ENCODE measurements at places on chromosomes 4 and X. TPM values are rescaled to one million over a fixed set of nuclear protein-coding genes. Genes with fewer than 3 reads are reported as not detected.

The OTOP1 gene
- total RNA-seq: not detected

The ITIH6 gene
- total RNA-seq: not detected

The SLITRK2 gene
- 0.35 TPM for total RNA-seq

The RWDD4 gene
- 15.5 TPM for total RNA-seq

GRCh38 chr4:3680656-3681055 lies 85.5 kb upstream of the ADRA2C start:
- DNase-seq: peak; percentile 58

- no peak for DNase-seq
Measured at GRCh38 chrX:130468395-130468923, 66.7 kb downstream of the RBMX2 start.

DNA sequence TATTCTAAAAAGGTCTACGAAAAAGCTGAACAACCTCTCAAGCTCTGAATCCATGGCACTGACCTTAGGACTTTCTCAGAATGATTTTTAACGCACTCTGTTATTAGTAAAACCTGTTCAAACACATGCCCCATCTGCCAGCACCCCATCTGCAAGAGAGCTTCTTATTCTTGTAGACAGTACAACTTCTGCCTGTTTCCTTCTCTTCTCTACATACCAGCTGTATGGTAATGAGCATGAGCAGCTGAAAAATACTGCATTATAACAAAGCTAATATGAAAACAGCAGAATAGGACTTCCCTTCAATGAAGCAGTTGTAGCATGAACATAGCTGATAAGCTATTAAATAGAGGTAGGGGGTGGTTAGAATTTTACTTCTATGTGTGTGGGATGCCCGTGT lies 167.9 kb downstream of the FBXW7 start:
- no peak for DNase-seq

DNA sequence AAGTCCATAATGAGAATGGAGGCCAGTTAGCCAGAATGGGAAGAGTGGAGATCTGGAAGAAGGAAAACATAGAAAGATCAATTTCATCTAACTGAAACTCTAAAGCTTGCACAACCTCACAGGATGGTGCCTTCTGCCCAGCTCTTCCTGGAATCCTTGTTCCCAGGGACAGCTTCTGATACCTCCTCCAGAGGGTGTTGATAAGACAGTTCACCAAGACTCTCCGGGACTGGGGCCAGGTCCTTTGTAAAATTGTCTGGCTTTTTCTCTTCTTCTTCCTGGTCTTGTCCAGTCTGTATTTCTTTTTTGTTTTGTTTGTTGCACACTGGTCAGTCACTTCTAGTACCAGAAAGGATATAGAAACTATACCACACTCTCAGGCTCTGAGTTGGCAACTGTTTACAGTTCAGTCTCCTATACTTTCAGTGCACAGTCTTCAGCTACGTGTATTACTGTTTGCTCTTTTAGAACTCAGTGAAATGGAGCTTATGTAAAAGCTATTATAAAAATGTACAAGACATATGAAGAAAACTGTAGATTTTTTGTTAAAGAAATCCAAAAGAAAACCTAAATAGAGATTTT lies 142.8 kb upstream of the RPL34 start:
- no peak for DNase-seq

- DNase-seq: no peak
Measured at GRCh38 chrX:87518504-87518903, 902 bp downstream of the KLHL4 start.

- no peak for DNase-seq
Measured at GRCh38 chr4:164212134-164212533, 541.8 kb upstream of the SMIM31 start.

- no peak for DNase-seq
Measured at GRCh38 chr4:1504595-1505500, 98.6 kb upstream of the NKX1-1 start.

- DNase-seq: no peak
Measured at GRCh38 chrX:67338262-67338661, 205.6 kb upstream of the AR start.

GRCh38 chr4:95300304-95300703 lies 248.5 kb downstream of the UNC5C start:
- no peak for DNase-seq

- DNase-seq: no peak
Measured at GRCh38 chrX:150212672-150213480, 150.2 kb upstream of the MAMLD1 start.

All from Right ventricle myocardium inferior (tissue), 1 donor.